Inflammatory macrophage (primary cell): ENCODE measurements at places on chromosomes 5 and 9.
A peak's percentile ranks its signal among the peaks of the same experiment; 100 is the strongest.

GRCh38 chr5:98975223-98975622 is 46.4 kb upstream of the CHD1 start:
- DNase-seq = no peak

- DNase-seq = no peak
Measured at GRCh38 chr5:93603793-93604643, 21.0 kb downstream of the NR2F1 start.

- no peak for DNase-seq
Measured at GRCh38 chr5:23352446-23352845, 155.0 kb upstream of the PRDM9 start.

- no peak for DNase-seq
Measured at GRCh38 chr9:13221741-13222140, 57.8 kb downstream of the MPDZ start.

GRCh38 chr5:137078171-137078665 is 420.9 kb downstream of the SPOCK1 start:
- DNase-seq = no peak

- no peak for DNase-seq
Measured at GRCh38 chr5:62289813-62290212, 16.2 kb upstream of the KIF2A start.

DNA sequence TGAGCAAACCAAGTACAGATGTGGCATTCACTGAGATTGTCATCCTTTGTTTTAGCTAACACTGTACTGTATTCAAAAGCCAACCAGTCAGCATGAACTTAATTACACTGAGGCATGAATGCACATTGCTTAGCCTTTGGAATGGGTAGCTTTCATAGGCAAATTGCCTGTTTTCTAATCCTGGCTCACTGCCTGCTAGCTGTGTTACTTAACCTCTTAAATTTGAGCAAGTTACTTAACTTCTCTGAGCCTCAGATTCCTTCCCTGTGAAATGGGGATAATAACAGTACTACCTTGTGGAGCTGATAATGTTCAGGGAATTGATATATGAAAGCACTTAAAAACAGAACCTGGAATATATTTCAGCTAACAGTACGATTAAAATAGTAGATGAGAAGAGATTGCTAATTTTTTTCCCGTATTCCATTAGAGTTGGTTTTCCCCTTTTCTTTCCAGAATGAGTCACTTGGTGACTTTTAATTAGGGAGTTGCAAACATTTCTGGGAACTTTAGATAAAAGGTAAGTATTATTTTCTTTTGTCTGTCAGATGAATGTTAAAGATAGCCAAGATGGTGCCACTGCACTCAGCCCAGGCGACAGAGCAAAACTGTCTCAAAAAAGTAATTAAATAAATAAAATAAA is 43.9 kb downstream of the ARRDC3 start:
- DNase-seq = no peak

DNA sequence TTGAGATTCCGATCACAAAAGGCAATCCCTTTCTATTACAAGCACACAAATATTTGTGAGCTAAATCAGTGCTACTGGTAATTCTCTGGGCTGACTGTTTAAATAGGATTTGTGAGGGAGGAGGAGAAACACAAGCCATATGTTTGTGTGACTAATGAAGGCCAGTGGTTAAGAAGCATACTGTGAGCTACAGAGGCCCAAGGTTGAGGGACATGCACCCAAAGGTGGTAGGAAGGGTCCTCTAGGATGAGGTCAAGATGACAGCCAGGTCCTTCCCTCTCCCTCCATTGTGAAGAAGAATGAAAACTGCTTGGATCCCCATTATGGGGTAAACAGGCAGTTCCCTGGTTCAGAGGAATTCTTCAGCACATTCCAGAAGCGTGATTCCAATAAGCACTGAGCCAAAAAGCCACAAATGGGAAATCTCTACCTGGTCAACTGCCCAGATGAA is 83.9 kb downstream of the SPOCK1 start:
- DNase-seq = no peak

DNA sequence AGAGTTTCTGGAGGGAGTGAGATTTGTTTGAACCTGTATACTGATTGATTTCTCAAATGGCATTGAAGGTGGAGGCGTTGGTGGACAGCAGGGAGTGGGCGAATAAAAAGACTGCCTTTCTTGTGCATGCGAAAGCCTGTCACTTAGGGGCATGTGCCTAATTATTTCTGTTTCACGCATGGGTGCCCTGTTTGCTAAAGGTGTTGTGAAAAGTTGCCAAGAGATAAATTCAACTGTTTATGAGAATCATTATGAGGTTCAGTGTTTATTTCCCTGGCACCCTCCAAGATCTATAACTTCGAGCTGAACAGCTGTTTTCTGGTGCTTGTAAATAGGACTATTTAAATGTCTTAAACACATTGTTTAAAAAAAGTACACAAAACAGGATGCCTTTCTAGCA is 67.4 kb upstream of the DMRTA1 start:
- no peak for DNase-seq

GRCh38 chr5:11547730-11548129 is 356.5 kb downstream of the CTNND2 start:
- peak; percentile 26 for DNase-seq

- DNase-seq = no peak
Measured at GRCh38 chr5:61307191-61307590, 24.9 kb upstream of the ZSWIM6 start.

DNA sequence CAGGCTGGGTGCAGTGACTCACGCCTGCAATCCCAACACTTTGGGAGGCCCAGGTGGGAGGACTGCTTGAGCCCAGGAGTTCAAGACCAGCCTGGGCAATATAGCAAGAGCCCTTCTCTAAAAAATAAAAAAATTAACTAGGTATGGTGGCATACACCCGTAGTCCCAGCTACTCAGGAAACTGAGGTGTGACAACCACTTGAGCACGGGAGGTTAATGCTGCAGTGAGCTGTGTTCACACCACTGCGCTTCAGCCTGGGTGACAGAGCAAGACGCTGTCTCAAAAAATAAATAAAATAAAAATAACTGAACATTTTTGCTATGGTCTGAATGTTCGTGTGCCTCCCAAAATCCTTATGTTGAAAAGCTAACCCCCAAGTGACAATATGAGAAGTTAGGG is 24.5 kb downstream of the AGTPBP1 start:
- no peak for DNase-seq

- peak; percentile 24 for DNase-seq
Measured at GRCh38 chr9:89649039-89649691, 44.4 kb downstream of the GADD45G start.

DNA sequence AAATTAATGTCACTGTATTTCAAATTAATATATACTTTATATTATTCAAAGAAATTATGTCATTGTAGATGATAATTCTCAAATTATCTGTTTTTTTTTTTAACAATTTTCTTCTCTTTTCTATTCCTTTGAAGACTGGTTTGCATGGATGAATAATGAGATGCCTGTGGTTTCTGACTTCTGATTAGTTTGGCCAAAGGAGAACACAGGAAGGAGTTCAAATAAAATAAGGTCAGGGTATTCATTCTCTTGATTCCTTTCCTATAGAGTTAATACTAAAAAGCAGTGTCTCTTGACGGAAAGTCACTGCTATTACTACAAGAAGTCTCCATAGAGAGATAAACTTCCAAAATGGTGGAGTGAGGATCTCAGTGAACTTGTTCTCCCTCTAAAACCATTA is 279.6 kb upstream of the FTMT start:
- no peak for DNase-seq

DNA sequence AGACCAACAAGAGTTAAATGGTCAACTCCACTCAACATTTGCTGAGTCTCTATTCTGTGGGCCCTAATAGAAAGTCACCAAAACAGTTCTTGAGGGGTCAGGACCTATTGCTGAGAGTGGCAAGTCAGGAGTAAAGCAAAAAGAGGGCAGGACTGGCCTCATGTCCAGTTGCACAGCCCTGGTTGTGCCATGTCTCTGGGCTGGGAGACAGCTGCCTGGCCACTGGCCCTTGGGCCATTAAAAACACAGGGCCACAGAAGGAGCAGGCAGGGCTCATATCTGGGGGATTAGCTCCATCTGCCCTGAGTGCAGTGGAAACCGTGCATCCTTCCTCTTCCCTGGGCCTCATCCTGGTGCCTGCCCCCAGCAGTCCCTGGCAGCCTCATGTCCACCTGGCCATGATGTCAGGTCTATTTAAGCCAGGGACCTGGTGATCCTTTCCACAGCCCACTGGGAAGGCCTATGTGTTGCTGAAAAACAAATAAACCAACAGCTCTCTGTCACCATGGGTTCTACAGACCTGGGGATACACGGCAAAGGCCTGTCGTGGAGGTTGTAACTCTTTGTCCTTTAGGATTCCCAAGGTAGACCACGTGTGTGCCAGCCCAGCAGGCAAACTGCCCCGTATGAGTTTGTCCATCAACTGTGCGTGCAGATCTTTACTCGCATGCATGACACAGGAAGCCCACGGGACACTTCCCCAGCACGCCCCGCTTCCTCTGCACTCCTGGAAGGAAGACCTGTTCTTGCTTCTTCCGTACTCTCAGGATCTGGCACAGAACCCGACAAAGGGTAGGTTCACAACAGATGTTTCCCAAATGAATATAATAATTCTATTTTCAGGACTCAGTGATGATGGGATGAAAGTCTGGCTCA is 148.8 kb downstream of the MTX3 start:
- DNase-seq = no peak

GRCh38 chr5:756171-756570 is 28.4 kb downstream of the ZDHHC11B start:
- DNase-seq = no peak

GRCh38 chr5:177132136-177133095 is 1.2 kb upstream of the NSD1 start:
- DNase-seq = no peak

DNA sequence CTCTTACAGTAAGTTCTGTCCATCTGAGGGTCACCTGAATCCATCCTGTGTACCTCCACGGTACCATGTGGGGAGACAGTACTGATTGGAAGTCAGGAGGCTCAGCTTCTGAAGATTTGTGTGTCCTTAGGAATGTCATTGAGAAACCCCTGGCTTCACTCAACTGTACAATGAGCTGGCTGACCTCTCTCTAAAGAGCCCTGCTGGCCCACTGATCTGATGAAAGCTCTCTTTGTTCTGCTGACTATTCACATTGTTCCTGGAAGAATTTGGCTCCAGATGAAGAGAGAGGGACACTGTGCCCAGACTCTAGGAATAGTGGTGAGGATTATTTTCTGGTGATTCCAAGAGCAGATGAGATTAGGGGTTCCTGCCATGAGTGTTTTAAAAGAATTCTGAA is 141.2 kb downstream of the LURAP1L start:
- DNase-seq = no peak

DNA sequence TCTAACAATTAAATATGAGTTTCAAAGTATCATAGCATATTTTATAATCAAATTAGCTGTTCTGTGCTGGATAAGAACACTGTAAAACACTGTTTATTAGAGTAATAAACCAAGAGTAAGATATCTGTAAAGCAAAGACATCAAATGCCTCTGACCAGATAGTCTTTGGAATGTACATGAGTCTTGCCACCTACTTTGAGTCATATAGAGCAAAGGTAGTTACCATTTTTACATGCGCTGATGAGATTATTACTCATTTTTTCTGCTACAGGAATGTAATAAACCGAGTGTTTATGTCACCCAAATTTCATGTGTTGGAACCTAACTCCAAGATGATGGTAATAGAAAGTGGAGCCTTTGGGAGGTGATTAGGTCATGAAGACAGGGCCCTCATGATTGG is 654.5 kb downstream of the CETN3 start:
- no peak for DNase-seq

- DNase-seq = peak; percentile 48
Measured at GRCh38 chr9:21429191-21429590, 11.0 kb upstream of the IFNA1 start.

GRCh38 chr5:36462295-36463021 is 143.9 kb upstream of the SLC1A3 start:
- DNase-seq = no peak

DNA sequence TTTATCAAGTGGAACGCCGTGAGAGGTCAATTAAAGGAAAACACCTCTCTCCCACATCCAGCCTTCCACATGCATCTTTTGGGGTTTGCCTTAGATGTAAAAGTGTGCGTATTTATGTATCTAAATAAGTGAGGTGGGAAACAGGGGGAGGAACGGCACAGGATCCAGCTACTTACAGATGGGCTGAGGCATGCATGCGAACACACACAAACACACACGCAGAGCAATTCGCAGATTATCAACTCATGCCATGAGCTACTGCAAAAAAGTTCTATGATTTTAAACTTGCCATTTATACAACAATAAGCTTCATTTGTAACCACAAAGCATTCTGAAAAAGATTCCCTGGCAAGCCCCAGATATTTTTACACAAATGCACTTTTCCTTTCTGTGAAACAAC is 242.1 kb downstream of the BNC2 start:
- no peak for DNase-seq

- no peak for DNase-seq
Measured at GRCh38 chr5:75366787-75367186, 29.8 kb downstream of the HMGCR start.

DNA sequence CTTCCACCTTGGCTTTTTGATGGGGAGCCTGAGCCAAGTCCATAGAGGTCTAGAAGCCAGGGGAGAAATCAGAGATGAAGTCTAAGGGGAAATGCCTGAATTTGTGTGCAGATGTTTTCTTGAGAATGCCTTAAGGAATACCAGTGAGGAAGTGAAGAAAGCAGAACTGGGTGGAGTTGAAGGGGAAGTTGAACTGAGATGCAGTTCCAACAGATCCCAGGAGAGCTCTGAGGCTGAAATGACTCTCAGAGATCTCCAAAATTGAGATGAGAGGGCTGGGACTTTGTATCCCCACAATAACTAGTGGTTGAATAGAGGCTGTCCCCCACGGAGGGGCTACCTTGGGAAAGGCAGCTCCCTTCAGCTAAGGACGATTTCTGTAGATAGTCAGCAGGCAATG is 197.1 kb downstream of the ZNF462 start:
- DNase-seq = peak; percentile 64

DNA sequence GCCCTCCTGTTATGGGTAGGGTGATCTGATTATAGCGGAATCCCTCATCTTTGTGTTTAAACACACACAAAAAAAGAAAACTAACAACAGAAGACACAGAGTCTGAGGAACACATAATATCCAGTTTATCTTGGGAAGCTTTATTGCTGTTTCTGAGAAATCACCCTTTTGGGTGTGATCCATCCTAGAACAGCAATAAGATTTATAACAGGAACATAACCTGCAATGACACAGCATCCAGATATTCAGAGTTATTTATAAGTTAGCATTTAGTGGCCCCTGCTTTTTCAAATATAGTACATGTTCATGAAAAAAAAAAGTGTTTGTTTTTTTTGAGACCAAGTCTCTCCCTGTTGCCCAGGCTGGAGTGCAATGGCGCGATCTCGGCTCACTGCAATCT is 79.9 kb downstream of the RFK start:
- DNase-seq = no peak

DNA sequence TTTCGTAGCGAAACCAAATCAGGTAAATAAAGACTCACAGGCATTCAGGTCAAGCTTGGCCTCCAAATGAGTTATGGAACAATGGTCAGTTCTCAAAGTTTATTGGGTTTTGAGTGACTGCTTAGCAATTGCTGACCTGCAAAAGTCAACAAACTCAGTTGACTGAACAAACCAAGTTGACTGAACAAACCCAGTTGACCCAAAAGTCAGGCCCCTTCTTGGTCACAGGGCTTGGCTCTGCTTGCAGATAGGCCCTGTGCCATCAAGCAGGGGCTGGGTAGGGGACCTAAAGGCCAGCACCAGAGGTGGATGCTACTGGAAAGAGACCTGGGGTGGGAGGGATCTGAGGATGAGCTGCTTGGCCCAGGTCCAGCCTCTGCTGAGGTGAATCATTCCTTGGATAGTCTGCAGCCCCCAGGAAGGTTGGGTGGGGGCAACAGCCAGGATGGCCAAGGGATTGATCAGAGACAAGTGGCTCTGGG is 64.6 kb downstream of the GADD45G start:
- no peak for DNase-seq

- no peak for DNase-seq
Measured at GRCh38 chr5:125491986-125492492, 745.6 kb upstream of the ZNF608 start.
